ENCODE measurements at places on chromosomes 7 and 10.

DNA sequence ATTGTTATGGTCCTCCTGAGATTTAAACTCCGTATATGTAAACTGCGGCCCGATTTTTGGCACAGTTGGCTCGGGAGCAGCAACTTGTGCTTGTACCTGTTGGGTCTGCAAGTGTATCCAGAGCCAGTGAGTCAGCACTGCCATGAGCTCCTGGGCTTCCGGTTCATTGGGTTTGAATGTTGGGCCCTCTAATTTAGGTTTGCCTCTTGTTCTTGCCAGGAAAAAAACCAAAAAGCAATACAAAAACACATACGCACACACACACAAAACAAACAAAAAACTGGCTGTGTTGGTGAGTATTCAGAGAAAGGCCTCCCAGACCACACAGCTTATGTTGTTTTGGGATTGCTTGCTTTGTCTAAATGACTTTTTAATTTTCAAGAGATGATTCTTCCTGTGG lies 26.3 kb downstream of the SND1 start:
- no peak for DNase-seq

GRCh38 chr10:122286867-122287266 lies 15.8 kb downstream of the BTBD16 start:
- DNase-seq, result no peak

- DNase-seq, result no peak
These were observed 298.3 kb upstream of the ZMIZ1 start for GRCh38 chr10:78770167-78771090.

DNA sequence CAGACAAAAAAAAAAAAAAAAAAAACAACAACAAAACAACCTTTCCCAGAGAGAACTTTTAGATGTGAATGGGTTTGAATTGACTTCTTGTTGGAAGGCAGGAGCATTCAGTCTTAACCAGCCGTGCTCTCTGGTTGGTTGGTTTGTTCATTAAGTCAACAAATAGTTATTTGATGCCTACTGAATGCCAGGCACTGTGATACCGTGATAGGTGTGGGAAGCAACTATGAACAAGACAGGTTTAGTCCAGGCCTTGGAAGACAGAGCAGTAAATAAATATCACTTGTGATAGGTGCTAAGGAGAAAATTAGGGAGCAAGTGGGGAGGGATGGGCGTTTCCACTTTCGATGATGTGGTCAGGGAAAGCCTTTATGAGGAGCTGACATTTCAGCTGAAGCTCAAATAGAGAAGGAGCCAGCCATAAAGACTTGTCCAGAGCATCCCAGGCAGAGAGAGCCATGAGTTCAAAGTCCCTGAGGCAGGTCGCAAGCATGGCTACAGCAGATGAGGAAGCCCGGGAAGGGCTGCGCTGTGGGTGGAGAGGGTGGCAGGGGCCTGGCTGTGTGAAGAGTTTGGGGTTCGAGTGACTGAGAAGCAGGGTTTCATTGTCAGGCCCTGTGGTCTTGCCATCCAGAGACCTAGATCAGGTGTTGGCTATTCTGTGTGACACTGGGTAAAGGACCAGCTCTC lies 8.0 kb downstream of the TSPAN15 start:
- DNase-seq, result no peak

DNA sequence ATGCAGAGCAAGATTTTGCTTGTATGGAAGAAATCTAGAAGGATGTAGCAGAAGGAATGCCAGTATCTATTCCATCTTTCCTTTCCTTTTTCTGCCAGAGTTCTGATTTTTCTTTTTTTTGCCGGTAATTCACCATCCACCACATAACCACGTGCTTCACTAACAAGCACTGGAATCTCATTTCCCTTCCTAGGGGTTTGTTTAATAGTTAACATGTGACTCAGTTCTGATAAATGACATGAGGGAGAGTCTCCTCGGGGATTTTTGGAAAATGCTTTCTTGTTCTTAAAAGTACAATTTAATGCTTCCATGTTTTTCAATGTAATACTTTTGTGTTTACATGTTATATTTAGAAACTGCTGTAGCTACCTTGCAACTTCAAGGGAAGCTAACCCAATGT lies 590.2 kb downstream of the SH2D4B start:
- no peak for DNase-seq

- DNase-seq, result peak; percentile 43
These were observed 131.9 kb downstream of the CALCR start for GRCh38 chr7:93442478-93443224.

- DNase-seq, result no peak
These were observed 42.2 kb upstream of the TCF7L2 start for GRCh38 chr10:112907893-112908292.

DNA sequence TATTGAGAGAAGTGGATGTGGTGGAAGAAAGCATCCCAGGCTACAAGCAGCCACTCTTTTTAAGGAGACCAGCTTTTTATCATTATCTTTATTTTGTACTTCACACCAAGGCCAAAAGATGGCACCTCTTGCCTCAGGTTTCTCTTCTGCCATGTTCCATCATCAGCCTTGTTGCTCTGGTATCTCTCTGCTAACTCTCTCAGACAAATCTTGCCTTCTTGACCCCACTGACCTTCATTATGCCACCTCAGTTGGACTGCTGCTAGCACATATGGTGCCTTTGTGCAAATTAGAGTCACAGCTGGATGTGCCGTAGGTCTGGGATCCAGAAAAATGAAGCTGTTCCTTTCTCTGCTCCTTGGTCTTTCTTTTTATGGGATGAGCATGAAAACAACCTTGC lies 47.1 kb upstream of the DYNC1I1 start:
- DNase-seq, result no peak

DNA sequence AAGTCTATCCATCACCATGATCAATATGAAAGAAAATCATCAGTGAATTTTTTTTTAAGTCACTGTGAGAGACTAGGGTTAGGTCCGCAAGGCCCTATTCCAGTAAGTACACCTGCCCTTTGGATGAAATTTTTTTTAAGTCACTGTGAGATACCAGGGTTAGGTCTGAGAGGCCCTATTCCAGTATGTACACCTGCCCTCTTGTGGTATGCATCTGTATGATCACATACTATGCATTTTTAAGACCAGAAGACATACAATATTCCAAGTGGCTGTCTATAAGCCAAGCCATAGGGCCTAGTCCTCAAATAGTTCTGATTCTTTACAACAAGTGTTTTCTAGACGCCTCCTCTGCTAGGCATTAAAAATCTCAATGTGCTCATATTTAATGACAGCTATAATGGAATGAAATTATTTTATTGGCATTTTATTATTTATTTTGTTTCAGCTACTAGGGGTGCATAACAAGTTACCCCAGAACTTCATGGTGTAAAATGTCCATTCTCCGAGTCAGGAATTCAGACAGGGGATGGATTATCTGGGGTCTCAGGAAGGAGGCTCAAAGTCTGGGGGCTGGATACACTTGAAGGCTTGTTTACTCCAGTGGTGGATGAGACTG lies 53.1 kb downstream of the TEX36 start:
- no peak for DNase-seq

- DNase-seq, result no peak
These were observed 166.2 kb downstream of the ZNF365 start for GRCh38 chr10:62540389-62540788.

- no peak for DNase-seq
These were observed 26.3 kb downstream of the CLRN3 start for GRCh38 chr10:127866276-127867013.

DNA sequence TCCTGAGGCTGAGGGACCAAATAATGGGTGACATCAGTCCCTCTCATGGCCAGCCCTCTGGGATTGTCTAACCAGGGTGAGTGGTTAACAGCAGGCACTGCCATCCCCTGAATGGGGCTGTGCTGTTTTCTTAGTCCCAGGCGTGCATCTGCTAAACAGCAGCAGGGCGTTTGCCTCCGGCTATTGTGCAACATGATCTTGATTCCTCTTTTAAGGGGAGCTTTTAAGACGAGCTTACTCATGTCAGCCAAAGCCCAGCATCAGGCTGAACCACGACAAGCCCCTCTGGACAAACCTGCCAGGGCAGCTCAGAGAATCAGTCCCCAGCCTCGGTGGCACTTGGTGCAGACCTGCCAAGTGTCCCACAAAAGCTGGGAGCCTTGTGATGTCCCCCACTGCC lies 16.2 kb upstream of the IGFBP3 start:
- no peak for DNase-seq

DNA sequence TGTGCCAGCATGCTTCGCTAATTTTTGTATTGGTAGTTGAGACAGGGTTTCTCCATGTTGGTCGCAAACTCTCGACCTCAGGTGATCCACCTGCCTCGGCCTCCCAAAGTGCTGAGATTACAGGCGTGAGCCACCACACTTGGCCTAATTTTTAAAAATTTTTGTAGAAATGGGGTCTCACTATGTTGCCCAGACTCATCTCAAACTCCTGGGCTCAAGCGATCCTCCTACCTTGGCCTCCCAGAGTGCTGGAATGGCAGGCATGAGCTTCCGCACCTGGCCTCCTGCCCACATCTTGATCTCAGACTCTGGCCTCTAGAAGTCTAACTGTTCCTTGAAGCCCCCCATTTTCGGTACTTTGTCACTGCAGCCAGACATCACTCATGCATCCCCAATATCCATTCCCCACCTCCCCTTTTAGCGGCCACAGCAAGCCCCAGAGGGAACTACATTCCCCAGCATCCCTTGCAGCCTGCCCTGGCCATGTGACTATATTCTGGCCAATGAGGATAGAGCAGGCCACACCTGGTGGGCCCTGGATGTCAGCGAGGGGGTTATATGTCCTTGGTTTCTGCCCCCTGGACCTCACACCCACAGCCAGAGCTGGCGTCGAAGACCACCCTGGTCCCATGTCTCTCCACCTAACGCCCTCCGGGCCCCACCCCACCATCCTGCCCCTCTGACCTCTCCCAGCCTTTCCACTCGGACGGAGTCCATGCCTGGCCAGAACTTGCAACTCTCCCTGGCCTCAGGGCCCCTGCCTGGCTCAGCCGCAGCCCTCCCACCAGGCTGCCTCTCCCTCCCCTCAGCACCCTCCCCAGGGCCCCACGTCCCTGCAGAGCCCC lies 33.8 kb downstream of the MICALL2 start:
- no peak for DNase-seq

GRCh38 chr10:46526682-46527038 lies 29.8 kb downstream of the GPRIN2 start:
- DNase-seq, result peak; percentile 1

DNA sequence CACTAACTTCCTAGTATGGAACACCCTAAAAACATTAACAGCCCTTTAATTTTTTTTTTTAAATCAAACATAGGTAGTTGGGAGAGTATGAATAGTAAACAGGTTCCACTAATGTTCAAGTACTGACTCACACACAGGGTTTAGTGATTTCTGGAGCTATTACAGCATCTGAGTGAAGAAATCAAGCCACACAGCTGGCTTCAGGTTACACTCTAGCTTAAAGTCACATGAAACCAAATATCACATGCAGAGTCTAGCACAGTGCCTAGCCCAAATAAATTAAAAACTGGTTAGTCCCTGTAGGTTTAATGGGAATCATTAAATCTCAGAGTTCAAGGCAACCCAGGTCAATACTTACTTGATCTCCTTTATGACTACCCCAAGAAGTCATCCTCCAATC lies 11.6 kb downstream of the PANK1 start:
- no peak for DNase-seq

- peak; percentile 30 for DNase-seq
These were observed 29.7 kb downstream of the STN1 start for GRCh38 chr10:103888113-103888841.

GRCh38 chr10:78776756-78777155 lies 292.0 kb upstream of the ZMIZ1 start:
- no peak for DNase-seq

DNA sequence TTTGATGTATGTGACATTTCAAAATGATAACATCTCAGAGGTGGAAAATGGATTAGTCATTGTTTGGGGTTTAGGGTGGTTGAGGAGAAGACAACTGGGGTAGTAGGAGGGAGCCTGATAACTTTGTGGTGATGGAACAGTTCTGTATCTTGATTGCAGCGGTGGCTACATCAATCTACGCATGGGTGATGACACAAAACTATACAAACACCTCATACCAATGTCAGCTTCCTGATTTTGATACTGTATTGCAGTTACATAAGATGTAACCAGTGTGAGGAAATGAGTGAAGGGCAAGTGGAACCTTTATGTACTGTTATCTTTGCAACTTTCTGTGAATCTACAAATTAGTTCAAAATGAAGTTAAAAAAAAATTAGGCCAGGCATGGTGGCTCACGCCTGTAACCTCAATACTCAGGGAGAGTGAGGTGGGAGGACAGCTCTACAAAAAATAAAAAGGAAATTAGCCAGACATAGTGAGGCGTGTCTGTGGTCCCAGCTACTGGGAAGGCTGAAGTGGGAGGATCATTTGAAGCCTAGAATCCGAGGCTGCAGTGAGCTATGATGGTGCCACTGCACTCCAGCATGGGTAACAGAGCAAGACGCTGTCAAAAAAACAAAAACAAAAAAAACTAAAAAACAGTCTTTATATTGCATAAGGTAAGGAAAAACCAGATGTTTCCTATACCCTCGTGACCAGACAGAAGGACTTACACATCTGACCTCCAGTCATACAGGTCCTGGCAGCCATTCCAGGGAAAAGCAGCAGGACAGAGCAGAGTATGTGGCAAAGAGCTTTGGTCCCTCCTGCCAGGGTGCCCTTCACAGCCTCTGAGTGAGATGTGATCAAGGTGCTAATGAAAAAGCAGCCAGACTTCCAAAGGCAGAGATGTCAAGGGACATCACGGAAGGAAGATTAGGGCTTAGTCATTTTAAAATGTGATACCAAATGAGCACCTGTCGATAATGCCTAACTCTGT lies 50.8 kb downstream of the CYTH3 start:
- DNase-seq, result peak; percentile 60

DNA sequence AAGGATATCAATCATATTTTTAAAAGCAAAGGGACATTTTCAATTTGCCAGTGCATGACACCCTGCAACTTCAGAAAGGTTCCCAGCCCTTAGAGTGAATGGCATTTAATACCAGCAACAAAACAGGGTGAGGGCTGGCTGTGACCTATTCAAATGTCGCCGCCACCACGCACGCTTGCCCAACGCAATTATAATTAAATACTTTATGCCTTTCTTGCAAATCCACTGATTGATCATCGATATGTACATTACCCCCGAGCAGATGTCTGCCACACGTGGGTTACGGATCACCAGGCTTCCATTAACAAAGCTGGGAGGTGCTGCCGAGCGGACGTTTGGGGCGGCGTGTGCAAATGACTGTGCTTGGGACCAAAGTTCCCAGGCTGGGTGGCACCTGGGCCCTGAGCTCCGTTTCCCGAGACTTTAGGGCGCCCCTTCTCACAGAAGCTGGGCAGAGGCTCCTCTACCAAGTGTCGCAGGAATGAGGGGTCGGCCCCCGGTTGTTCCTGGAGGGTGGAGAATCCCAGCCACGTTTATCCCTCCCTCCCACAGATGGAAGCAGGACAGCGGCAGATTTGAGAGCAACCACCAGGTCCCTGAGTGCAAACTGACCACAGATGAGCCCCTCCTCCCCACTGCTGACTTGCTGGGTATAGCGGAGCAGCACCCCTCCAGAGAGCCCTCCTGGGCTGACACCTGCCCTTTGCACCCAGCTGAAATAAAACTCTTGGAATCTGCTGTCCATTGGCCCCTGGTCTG lies 3.9 kb downstream of the FOXL3 start:
- DNase-seq, result no peak

DNA sequence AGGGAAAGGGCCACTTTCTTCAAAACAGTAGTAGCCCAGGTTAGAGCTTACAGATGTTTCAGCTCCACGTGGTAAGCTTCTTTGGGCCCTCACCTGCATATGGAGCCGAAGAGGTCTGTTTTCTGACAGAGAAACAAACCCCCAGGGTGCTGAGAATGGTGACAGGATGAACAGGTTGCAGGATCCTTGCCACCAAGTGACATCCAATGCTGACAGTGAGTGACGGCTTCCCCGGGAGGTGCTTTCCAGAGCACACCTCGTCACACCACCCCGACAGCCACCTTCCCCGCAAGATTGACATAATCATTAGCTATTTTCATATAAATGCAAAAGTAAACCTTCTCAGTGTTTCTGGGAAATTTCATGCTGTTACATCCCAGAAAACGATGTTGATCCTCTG lies 109.3 kb upstream of the BTBD16 start:
- no peak for DNase-seq

Data from stimulated activated CD4-positive, alpha-beta T cell treated with anti-CD3 and anti-CD28 coated beads, Interleukin-15, amount 100 ng/mL, for 24 hours (primary cell).